SK-N-SH (cell line): ENCODE measurements at places on chromosomes 7 and 10.
A peak's percentile ranks its signal among the peaks of the same experiment; 100 is the strongest.

DNA sequence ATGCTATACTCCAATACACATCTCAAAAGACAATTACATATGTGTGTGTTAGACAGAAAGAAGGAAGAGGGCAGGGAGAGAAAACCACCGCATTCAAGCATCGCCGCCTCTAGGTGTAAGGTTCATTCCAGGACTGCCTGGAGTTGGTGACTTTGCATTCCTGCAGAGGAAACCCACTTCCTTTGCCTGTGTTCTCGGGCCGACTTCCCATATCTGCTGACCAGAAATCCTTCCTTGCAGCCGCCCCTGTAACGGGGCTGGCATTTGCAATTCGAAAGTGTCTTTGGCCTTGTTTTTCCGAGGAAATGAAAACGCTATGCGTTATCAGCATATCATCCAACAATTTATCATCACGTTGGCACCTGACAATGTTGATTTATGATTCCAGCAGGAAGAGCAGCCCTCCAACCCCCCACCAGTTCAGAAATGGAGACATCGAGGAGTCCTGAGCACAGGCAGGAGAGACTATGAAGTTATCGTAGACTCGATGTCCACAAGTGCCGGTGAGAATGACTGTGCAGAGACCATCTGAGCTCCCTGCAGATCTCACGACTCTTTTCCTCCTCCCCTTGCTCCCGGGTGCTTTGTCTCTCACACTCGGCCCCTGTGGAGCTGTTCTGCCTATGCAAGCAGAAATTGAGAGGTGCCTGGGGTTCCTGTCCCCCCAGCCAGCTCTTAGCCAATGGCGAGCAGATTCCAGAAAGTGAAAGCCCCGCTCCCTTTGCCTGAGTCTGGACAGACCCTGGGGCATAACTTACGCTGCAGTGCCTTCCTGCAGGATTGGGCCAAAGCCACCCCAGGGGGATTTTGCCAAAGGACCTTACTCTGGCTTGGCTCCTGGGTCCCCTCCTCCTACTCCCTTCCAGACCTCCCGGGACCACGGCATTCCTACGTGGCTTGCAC is 68.9 kb upstream of the FOXK1 start:
- DNase-seq: peak; percentile 22
- no peaks in the 10 kb centered on the region for H3K4me1 ChIP-seq
- H3K27me3 ChIP-seq: no peaks in the 10 kb centered on the region
- no peak overlapping the region for H3K4me3 ChIP-seq
- H3K27ac ChIP-seq: no peak overlapping the region
- no peaks in the 10 kb centered on the region for H3K36me3 ChIP-seq

GRCh38 chr7:24665564-24666294 is 91.5 kb downstream of the GSDME start:
- H3K4me1 ChIP-seq: peaks cover 5% of the 10 kb centered on the region
- H3K36me3 ChIP-seq: peaks cover 11% of the 10 kb centered on the region
- H3K27me3 ChIP-seq: no peaks in the 10 kb centered on the region
- H3K4me3 ChIP-seq: no peak overlapping the region

DNA sequence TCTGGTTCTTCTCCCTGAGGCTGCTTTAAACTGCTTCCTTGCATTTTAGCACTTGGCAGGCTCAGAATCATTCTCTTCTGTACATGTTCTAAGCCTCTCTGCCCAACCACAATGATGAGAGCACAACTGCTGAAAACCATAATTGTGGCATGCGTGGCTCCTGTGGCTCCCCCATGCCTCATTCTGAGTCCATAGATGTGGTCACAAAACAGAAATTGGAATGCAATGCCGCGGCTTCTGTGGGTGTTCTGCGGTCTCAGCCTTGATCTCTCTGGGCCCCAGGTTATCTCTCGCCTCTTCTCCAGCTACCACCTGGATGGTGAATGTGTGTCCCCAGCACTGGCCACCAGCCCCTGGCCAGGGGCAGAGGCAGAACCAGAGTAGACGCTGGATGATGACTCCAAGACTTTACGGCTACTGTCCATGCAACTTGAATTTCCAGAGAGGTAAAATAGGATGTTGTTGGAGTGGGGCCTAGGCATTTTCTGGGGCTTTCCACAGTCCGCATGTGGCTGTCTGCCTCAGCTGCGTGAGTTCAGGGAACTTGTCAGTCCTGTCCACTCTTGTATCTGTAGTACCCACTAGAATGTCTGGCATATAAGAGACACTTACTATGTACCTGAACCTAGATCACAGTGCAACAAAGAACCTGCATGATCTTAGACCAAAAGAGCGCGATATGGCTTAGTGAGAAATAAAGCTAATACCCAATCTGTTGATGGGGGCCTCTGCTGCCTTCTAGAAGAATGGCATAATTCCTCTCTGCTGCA is 52.4 kb upstream of the ADRB1 start:
- no peaks in the 10 kb centered on the region for H3K4me1 ChIP-seq
- no peak overlapping the region for H3K27ac ChIP-seq
- DNase-seq: no peak

DNA sequence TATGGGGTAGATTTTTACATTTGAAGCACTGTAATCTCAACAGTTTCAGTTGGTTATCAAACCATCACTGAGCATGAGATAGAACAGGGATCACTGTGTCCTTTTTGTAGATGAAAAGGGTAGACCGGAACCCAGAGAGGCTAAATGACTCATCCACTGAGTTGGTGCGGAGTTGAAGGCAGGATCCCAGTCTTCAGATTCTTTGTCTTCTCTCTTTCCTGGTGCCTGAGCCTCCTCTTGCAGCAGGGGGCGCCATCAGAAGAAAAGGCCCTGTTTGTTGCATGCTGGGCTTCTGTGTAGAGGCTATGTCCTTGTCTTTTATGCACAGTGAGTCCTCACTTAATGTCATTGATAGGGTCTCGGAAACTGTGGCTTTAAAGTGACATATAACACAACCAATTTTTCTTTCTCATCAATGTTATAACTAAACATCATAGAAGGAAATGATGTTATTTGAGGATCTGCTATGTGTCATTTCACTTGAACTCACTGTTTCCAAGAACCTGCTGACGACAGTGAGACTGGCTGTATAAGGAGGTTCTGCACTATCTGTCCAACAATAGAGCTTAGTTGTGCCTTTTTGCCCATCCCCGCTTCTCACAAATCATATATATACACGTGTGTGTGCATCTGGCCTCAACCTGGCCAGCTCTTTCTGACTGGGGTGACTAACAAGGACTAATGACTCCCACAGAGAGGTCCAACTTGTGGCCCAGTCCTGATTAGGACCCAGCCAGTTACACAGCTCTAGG is 14.3 kb downstream of the ZNF282 start:
- H3K36me3 ChIP-seq: peaks cover 77% of the 10 kb centered on the region
- H3K27me3 ChIP-seq: no peaks in the 10 kb centered on the region
- H3K4me1 ChIP-seq: peaks cover 5% of the 10 kb centered on the region; the same call in 1 of the 2 replicates
- peak overlapping the region; percentile 61 for H3K27ac ChIP-seq

DNA sequence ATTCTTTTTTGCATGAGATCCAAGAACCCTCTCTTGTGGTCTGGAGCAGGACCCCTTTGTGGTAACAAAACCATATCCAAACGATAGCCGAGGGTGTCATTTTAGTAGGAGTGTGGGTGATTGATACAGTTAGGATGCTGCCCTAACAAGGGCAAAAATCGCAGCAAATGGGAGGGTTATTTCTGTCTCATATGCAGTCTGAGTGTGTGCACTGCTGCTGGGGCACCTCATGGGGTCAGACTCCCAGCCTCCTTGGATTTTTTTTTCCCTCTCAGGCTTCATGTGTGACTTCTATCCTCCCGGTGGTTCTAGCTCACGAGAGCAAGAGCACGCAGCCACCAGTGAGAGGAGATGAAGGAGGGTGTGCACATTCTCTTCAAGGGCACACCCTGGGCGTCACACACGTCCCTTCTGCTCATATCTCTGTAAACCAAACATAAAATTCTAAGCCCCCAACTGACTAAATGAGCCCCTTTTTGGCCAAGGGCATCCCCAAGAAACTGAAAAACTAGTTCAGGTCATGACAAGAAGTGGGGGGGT is 28.6 kb upstream of the IL15RA start:
- H3K4me3 ChIP-seq: peak overlapping the region; percentile 2; the same call in 1 of the 2 replicates
- H3K4me1 ChIP-seq: no peaks in the 10 kb centered on the region
- no peak overlapping the region for H3K27ac ChIP-seq
- DNase-seq: no peak

DNA sequence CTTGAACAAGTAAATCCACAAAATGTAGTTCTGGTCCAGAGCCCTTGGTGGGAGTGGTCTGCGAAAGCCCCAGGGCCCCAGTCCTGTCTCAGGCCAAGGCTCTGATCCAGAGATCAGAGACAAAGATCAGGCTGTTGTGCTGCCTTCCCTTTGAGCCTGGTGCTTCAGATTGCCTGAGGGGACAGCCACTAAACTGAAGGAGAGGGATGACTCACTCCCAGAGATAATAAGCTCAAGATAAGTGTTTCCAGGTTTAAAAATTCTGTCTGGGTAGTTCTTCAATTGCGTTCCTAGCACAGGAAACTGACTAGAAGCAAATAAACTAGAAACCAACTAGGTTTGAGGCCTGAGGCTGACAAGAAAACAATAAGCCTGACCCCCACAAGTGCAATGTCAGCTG is 190.2 kb downstream of the RAMP3 start:
- DNase-seq: peak; percentile 85
- H3K4me3 ChIP-seq: no peak overlapping the region
- peaks cover 39% of the 10 kb centered on the region for H3K4me1 ChIP-seq
- H3K36me3 ChIP-seq: no peaks in the 10 kb centered on the region
- H3K27me3 ChIP-seq: no peaks in the 10 kb centered on the region
- H3K27ac ChIP-seq: peak overlapping the region; percentile 100

DNA sequence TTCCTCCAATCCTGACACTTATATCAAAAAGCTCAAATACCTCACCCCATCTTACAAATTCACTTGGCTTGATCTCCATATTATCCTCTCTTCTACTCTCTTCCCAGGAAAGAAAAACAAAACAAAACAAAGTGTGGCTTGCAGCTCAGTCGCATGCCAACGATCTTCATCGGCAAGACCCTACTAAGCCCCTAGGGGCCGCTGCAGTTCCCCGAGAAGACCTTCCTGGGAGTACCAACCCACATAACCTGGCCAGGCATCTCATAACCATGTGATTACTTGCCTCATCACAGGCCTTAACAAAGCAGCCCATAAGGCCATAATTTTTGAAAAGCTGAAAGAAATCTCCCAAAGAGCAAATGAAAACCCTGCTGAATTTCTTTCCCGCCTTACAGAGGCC is 103.7 kb downstream of the ZNF92 start:
- DNase-seq: peak; percentile 67
- H3K4me3 ChIP-seq: no peak overlapping the region
- no peaks in the 10 kb centered on the region for H3K36me3 ChIP-seq
- no peak overlapping the region for H3K27ac ChIP-seq
- peaks cover 18% of the 10 kb centered on the region; the same call in 1 of the 2 replicates for H3K27me3 ChIP-seq

DNA sequence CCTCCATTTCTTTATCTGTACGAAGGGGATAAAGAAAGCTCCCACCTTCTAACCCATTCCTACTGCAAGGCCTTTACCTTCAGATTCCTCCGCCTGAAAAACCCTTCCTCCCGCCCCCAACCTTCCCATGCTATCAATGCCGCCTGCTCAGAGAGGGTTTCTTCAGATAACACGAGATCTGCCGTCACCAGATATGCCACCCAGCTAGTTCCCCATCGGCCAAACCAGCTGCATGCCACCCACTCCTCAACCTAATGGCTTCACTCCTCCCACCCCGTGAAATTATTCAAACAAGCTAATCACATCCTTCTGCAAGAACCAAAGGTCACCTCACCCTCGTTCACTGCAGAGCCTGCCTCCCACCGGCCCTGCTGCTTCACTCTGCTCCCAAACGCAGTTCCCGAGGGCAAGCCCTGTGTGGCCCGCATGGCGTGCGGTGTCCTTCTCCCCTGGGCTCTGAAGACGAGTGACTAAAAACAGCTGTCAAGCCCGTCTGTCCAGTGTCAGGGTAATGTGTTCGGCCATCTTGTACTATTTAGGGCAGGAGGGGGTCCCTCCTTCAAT is 46.8 kb upstream of the TMEM213 start:
- H3K27me3 ChIP-seq: no peaks in the 10 kb centered on the region
- H3K4me3 ChIP-seq: no peak overlapping the region
- H3K4me1 ChIP-seq: peaks cover 17% of the 10 kb centered on the region; the same call in 1 of the 2 replicates
- no peak overlapping the region for H3K27ac ChIP-seq
- no peak for DNase-seq
- H3K36me3 ChIP-seq: no peaks in the 10 kb centered on the region

DNA sequence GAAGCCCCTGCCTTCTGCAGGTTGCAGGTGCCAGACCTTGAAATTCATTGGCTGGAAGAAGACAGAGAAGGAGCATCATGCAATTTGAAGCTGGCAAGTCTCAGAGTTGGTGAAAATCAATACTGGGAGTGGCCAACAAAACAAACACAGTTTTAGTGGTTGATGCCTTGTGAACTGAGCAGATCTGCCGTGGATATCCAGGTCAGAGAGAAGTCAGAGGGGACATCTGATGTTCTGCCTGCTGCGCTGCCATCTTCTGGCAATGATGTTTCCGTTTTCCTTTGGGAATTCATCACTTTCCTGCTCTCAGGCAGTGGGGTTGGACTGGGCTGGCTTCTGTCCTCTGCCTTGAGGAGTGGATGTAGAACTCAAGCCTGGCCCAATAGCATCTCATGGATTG is 132.0 kb downstream of the RPS24 start:
- no peaks in the 10 kb centered on the region for H3K27me3 ChIP-seq
- peaks cover 6% of the 10 kb centered on the region; the same call in 1 of the 2 replicates for H3K4me1 ChIP-seq
- peak; percentile 53 for DNase-seq
- no peak overlapping the region for H3K27ac ChIP-seq
- no peak overlapping the region for H3K4me3 ChIP-seq

DNA sequence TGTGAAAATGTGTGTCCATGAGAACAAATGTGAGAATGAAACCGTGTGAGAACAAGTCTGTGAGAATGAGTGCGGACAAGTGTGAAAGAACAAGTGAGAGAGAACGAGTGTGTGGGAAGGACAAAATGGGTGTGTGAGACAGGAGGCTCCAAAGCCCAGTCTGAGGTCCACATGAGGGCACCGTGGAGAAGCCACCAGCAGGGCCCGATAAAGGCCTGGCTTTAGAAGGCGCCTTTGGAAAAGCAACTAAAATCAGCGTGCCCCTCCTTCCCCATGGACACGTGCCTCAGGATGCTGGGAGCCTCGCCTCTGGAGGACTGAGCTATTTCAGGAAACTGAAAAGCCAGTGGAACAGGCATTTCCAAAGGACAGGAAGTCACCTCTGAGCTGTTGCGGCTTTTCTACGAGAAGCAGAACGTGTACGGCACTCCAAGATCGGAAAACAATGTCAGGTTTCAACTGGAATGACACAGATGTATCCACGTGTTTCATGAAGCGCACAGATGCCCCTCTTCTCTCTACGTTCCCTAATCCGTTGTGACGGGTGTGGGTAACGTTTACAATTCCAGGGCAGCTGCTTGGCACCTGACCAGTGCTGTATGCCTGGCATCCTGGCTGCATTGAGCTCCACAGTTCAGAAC is 46.4 kb downstream of the ESYT2 start:
- no peak overlapping the region for H3K4me3 ChIP-seq
- H3K36me3 ChIP-seq: peaks cover 64% of the 10 kb centered on the region
- DNase-seq: no peak
- H3K27ac ChIP-seq: no peak overlapping the region
- H3K4me1 ChIP-seq: peaks cover 7% of the 10 kb centered on the region; the same call in 1 of the 2 replicates

GRCh38 chr7:98283127-98283886 is 1.8 kb downstream of the BRI3 start:
- peaks cover 64% of the 10 kb centered on the region; the same call in 1 of the 2 replicates for H3K4me1 ChIP-seq
- peak overlapping the region; percentile 92 for H3K4me3 ChIP-seq
- H3K36me3 ChIP-seq: peaks cover 18% of the 10 kb centered on the region

- H3K27me3 ChIP-seq: no peaks in the 10 kb centered on the region
- H3K36me3 ChIP-seq: peaks cover 57% of the 10 kb centered on the region
- H3K4me3 ChIP-seq: no peak overlapping the region
- DNase-seq: no peak
- H3K4me1 ChIP-seq: peaks cover 29% of the 10 kb centered on the region
Measured at GRCh38 chr7:134873253-134873652, 93.8 kb downstream of the CALD1 start.

GRCh38 chr7:142583446-142583845 is 165.8 kb upstream of the PRSS1 start:
- DNase-seq: peak; percentile 22
- H3K27me3 ChIP-seq: no peaks in the 10 kb centered on the region
- H3K27ac ChIP-seq: peak overlapping the region; percentile 16; the same call in 1 of the 2 replicates
- no peak overlapping the region for H3K4me3 ChIP-seq
- no peaks in the 10 kb centered on the region; the same call in 1 of the 2 replicates for H3K4me1 ChIP-seq
- H3K36me3 ChIP-seq: no peaks in the 10 kb centered on the region
